ENCODE measurements at places on chromosomes 6 and 20. TPM values are rescaled to one million over a fixed set of nuclear protein-coding genes. Genes with fewer than 3 reads are reported as not detected.

DNA sequence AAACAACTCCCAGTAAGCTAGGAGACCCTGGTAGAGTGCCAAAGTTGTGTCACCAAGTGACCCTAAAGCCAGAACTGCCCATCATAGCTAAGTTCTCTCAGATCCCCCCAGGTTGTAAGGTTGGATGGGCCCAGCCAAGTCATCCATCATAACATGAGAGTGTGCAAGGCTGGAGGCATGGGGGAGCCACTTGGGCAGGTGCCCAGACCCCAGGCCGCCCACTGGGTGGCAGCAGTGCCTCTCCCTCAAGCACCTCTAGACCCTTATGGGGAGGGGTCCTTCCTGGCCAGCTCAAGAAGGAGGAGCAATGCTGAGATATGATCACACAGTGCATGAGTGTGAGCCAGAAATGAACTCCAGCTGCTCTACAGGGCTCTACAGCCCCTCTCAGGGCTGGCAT lies 154.5 kb downstream of the MYLK4 start:
- no peak overlapping the region for H3K27ac ChIP-seq
- H3K36me3 ChIP-seq, result no peaks in the 10 kb centered on the region
- H3K4me3 ChIP-seq, result no peak overlapping the region
- H3K4me1 ChIP-seq, result no peaks in the 10 kb centered on the region

DNA sequence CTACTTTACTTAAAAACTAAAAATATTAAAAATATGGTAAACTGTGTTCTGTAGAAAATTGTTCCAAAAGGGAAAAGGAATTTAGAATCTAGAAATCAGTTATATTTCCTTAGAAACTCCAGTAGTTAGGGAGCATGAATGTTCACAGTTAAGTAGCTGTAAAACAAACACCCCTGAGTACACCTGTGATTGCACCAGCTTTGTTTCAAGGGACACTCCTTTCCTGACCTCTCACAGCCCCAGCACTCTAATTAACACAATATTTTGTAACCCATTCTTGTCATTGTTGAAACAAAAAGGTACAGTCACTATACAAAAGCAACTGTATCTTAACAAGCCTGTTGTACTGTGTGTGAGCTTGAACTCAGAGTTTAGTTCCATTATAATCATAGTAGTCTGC lies 72.3 kb downstream of the NCOA7 start:
- H3K36me3 ChIP-seq, result no peaks in the 10 kb centered on the region
- H3K27me3 ChIP-seq, result no peaks in the 10 kb centered on the region
- DNase-seq, result no peak
- H3K4me1 ChIP-seq, result no peaks in the 10 kb centered on the region
- H3K4me3 ChIP-seq, result no peak overlapping the region

DNA sequence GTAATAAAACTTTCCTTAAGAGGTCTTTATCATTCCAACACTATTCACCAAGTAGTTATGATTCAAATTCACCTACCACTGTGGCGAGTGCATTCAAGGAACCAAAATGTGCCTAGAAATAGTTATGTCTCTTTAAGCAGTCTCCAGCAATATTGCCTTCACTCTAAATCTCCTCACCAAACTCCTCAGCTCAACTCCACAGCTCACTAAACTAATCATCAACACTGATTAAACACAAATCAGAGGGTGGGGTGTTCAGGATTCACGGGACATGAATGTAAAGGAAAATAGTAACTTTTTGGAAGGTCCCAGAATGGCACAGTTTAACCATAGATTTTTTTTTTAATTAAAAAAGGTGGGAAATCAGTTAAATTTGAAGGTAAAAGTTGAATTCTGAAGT lies 70.5 kb upstream of the THEMIS start:
- H3K4me3 ChIP-seq, result no peak overlapping the region
- H3K36me3 ChIP-seq, result peaks cover 3% of the 10 kb centered on the region
- no peak overlapping the region for H3K27ac ChIP-seq
- H3K27me3 ChIP-seq, result no peaks in the 10 kb centered on the region
- no peaks in the 10 kb centered on the region for H3K4me1 ChIP-seq

DNA sequence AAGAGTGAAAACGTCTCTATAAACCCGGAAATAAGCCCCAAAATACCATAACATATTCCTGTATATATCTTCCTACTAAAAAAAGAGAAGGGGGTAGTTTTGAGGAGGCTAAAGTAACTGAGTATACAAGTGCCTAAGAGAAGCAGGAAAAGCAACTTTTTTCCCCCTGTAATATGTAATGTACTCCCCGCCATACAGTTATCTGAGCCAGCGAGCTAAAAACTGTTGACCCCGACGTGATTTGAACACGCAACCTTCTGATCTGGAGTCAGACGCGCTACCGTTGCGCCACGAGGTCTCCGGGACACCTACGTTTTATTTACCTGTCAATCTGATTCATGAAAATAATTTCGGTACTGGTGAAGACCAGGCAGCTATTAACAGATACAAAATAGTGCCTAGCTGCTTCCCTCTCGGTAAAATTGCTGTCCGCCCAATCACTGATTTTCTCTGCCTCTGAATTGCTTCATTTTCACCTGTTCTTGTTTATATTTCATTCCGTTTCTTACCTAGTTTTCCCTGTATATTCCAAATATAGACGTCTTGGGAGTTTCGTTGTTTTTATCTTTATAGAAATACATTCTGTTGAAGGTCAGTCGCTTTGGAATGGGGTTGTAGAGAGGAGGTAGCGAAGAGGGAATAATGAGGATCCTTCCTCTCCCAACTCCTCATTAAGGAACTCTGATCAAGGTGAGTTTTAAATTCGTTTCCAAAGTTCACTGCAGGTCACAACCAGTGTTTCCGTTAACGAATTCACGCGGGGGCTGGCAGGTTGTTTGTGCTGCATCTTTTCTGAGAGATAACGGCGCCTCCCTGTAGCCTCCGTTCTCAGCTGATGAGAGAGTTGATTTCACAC lies 33.6 kb upstream of the BTN3A2 start:
- no peaks in the 10 kb centered on the region for H3K4me1 ChIP-seq
- no peak for DNase-seq
- H3K4me3 ChIP-seq, result no peak overlapping the region
- H3K27me3 ChIP-seq, result no peaks in the 10 kb centered on the region

The CST4 gene
- not detected for total RNA-seq

The LAMA4 gene
- 71.4 TPM for total RNA-seq

The RBM39 gene
- total RNA-seq, result 293 TPM

The TRIM40 gene
- not detected for total RNA-seq

The MMS22L gene
- total RNA-seq, result 10.8 TPM

DNA sequence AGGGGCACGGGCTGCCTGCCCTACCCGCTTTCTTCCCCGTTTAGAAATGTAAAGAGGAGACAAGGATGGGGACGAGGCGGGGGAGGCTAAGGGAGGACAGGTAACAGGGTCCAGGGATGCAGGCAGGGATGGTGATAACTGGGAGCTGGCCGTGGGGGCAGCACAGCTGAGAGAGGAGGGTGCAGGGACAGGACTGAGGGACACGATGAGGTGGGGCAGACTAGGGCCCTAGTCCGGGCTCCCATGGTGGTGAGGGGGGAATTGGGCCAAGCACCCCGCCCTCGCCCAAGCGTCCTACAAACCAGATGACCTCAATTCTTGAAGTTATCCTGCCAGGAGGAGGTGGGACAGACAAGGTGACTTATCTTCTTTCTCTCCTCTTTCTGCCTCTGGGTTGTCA lies 44.4 kb upstream of the MDFI start:
- no peaks in the 10 kb centered on the region for H3K4me1 ChIP-seq
- H3K27me3 ChIP-seq, result no peaks in the 10 kb centered on the region
- peaks cover 3% of the 10 kb centered on the region for H3K36me3 ChIP-seq
- no peak overlapping the region for H3K27ac ChIP-seq
- DNase-seq, result no peak

The SLC22A1 gene
- 2.8 TPM for total RNA-seq

Data from aorta (tissue), 5 donors.